Activated CD4-positive, alpha-beta memory T cell treated with anti-CD3 and anti-CD28 coated beads, Interleukin-2, amount 10 ng/mL, durations not matched to agents 7 days and 5 days (primary cell): ENCODE measurements at places on chromosomes 4 and X. TPM values are rescaled to one million over a fixed set of nuclear protein-coding genes. Genes with fewer than 3 reads are reported as not detected.

DNA sequence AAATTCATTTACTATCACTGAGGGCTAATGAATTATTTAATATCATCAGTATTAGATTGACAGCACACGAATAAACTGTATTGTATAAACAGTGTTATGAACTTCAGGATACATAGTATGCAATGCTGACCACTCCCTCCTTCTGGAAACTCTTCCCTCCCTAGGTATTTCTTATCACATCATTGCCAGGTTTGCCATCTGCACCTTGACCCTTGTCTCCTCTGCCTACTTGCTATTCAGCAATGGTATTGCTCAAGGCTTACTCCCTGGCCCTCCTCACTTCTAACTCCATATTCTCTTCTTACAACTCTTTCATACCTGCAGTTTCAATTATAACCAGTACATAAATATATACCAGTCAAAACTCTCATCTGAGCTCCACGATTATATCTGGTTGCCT, 38.9 kb downstream of the ATP8A1 start:
- no peaks in the 10 kb centered on the region for H3K4me1 ChIP-seq
- no peak overlapping the region for H3K4me3 ChIP-seq
- no peak overlapping the region for H3K27ac ChIP-seq
- H3K36me3 ChIP-seq, result peaks cover 19% of the 10 kb centered on the region
- DNase-seq, result no peak
- no peaks in the 10 kb centered on the region for H3K27me3 ChIP-seq

CYSLTR1 gene
- 15.7 TPM for total RNA-seq

DNA sequence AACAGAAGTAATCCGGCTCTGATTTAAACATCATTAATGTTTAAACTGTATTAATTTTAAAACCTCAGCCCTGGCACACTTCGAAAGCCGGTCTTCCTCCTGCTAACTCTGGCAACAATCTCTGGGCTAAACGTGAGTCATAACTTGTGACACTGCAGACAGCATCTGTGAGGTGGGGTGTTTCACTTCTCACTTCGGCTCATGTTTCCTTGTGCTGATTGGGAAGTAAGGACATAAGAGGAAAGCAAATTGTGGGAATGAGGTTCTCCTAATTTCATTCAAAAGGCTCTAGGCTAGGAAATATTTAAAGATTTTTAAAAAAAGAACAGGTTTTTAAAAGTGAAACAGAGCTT, 139.9 kb upstream of the USP9X start:
- H3K36me3 ChIP-seq, result no peaks in the 10 kb centered on the region
- no peaks in the 10 kb centered on the region for H3K27me3 ChIP-seq
- DNase-seq, result no peak
- no peaks in the 10 kb centered on the region for H3K4me1 ChIP-seq
- no peak overlapping the region for H3K27ac ChIP-seq
- no peak overlapping the region for H3K4me3 ChIP-seq

MTNR1A gene
- total RNA-seq, result not detected

DNA sequence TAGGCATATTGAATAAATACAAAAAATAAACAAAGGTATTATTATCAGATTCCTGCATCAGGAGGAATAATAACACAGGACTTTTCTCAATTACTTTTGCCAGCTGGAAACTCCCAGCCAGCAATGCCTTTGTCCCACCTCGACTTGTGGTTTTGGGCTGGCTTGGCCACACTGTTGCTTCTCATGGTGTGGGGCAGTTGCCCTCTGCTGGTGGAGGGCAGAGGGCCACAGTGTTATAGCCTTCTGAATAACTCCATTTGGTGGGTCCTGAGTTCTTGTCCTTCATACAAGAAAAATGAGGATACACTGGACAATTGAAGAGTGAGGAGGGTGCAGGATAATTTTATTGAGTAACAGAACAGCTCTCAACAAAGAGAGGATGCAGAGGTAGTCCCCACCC, 1206.0 kb upstream of the ADGRL3 start:
- DNase-seq, result no peak
- H3K4me1 ChIP-seq, result no peaks in the 10 kb centered on the region
- H3K36me3 ChIP-seq, result no peaks in the 10 kb centered on the region

- no peak overlapping the region for H3K4me3 ChIP-seq
- no peaks in the 10 kb centered on the region for H3K36me3 ChIP-seq
These were observed 63.3 kb downstream of the GALNT7 start for GRCh38 chr4:173231916-173232315.
